Activated naive CD4-positive, alpha-beta T cell treated with anti-CD3 and anti-CD28 coated beads, Interleukin-2, amount 10 ng/mL, durations not matched to agents 7 days and 5 days (primary cell): ENCODE measurements at places on chromosomes 4 and X.

DNA sequence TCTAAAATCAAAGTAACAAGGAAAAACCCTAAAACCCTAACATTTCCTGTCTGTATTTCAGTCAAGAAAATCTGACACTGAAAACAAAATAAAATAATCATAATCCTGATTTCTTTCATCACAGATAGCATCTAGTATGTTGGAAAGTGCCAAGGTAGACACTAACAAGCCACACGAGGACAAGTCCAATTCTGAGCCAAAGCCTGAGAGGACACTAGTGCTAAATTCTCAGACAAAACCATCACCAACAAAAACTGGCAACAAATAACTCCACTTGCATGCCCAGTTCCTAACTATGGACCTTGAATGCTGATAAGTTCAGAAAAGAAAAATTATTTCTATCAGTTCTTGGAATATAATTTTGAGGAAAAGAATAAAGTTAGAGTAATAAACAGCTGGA is 113.7 kb downstream of the MANBA start:
- no peak for DNase-seq

DNA sequence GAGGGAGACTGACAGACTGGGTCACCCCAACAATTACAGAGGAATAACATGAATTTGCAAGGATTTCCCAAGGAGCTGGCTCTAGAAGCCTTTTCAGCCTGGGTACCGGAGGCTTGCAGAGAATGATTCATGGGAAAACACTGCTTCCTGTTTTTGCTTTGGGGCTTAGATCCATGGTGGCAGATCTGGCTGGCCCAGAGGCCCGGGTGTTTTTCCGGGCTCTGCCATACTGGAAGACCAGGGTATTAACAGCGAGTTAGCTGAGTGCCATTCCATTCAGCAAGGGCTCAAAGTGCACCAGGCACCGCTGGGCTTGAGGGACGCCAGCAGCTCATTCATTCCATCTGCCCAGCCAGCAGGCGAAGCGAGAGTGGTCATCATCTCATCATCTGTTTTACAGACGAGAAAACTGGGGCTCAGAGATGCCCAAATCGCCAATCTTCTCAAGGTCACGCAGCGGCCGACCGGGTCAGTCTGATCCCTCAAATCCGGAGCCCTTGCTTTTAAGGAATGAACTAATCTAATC is 1.3 kb downstream of the WDR1 start:
- no peak for DNase-seq

DNA sequence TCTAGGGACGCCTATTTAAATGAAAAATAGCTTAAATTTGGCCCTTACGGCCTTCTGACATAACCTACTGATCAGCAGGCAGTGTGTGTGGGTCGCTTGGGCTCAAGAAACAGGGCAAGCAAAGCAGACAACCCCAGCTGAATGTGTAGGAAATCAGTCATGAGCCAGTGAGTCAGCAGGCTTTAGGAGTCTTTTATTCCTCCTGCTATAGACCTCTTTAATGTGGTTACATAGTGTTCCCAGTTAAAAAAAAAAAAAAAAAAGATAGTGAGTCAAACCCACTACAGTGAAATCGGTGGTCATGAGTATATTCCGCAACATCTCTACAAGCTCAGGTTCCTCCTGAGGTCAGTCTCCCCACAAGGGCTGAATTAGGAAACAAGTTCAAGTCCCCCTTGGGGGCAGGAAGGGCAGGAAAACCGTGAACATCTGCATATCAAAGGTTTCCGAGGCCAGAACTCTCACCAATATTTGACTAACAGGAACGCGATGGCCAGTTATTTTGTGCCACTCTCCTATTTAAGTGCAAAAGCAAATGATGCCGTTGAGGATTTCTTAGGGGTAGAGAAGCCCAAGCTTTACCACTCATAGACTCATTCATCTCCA is 32.7 kb downstream of the ACSL1 start:
- DNase-seq: peak; percentile 32

GRCh38 chr4:145418739-145419138 is 62.9 kb upstream of the SMAD1 start:
- DNase-seq: no peak

- no peak for DNase-seq
Measured at GRCh38 chr4:34293459-34293858, 1950.9 kb downstream of the ARAP2 start.

- DNase-seq: no peak
Measured at GRCh38 chrX:133033010-133033409, 63.9 kb downstream of the USP26 start.

- no peak for DNase-seq
Measured at GRCh38 chr4:158671665-158671914, at the start of gene C4orf46. Gene C4orf46 (minus strand): TSS chr4:158671887. CDS start chr4:158671801, 86 bp downstream.

- DNase-seq: no peak
Measured at GRCh38 chr4:74878323-74878722, 54.6 kb upstream of the PARM1 start.

DNA sequence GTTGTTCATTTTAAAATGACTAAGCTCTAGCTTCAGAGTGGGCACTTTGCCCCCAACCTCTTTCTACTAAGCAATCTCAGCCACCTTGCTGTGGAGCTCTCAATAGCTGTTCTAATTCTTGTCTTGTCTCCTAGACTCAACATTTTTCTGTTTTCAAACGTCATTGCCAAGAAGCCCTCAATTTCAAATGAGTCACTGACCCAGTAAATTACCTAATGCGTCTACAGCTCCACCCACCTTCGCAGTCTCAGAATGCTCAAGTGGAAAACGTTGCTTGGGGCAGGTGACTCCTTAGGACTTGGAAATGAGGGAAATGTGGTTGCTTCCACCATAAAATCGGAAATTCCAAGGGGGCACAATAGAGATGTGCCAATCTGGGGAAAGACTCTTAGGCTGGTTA is 59.0 kb downstream of the ING2 start:
- no peak for DNase-seq

DNA sequence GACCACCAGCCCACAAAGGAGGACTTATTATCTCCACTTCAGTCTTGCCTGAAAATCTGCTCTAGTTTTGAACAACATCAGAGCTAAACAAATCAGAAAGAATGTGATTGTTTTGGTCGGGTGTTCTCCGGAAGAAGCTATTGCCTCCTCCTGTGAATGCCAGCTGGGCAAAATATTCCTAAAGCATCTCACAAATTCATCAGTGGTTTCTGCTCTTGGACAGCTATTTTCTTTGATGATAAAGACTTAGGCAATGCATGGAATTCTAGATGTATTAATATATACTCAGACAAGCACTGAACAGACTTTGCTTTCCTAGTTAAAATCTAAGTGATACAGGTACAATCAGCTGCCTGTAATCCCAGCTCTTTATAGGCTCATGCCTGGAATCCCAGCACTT is 71.8 kb downstream of the ASMT start:
- no peak for DNase-seq

- DNase-seq: no peak
Measured at GRCh38 chr4:76658231-76659102, 223.4 kb downstream of the SHROOM3 start.

DNA sequence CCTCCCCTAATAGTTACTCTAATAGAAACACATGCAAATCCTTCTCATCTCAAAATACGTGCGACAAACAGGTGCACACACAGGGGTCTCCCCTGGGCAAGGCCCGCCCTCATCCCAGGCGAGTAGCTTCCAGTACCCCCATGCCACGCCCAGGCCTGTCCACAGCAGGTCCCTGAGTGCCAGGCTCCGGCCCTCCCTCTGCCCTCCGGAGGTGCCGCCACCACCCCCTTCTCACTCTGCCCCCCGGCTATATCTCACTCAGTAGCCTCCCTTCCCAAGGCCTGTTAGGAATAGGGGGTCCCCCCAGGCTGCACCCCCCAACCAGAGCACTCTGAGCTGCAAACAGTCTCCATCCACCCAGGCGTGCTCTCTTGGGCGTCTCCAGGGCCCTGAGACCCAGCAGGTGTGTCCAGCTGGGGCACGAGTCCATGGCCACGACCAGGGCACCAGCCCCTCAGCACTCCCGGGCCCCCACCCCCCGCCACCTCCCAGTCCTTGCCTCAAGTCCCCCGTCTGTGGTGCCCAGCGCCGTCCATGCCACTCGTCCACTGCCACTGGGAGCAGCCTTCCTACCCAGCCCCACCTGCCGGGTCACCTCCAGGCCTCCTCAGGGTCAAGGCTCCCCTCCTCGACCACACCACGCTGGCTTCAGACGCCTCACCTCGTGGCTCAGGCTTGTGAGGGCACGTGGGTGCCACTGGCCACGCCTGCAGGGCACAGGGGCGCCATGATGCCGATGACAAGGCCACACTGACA is 41.7 kb downstream of the FAM53A start:
- DNase-seq: no peak

DNA sequence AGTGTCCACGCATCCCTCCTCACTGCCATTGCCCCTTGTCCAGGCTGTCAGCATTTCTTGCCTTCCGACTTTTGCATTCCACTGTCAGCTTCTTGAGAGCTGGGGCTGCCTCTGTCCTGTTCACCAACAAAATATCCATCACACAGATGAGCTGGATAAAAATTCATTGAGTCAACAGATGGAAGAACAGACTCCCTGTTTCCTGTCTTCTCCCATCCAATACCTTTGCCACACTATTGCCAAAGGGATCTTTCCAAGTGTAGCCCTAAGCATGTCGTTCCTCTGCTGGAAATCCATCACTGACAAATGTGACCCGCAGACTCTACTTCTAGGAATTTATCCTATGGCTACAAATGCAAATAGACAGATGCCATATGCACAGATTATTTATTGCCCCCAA is 78.0 kb upstream of the PJA1 start:
- no peak for DNase-seq
